T-helper 2 cell (primary cell): ENCODE measurements at places on chromosomes 3 and 15.

DNA sequence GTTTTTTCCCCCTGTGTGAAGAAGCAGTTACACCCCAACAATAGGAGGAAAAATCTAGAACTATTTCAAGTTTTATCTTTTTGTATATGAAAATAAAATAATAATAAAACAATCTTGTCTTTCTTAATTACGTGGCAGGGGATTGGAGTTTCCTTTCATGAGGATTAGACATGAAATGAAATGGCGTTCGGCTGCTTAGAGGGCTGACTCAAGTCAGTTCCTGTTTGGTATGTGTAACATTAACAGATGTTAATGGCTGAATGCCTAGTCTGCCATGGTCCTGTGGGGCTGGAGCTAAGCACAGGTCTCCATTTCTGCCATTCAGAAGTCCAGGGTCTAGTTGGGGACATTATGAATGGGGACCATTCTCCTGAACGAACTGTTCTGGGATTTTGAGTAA lies 3.1 kb upstream of the EXOG start:
- no peak for DNase-seq

GRCh38 chr3:116256843-116257485 lies 188.3 kb downstream of the LSAMP start:
- no peak for DNase-seq

GRCh38 chr3:19972054-19972453 lies 25.2 kb downstream of the RAB5A start:
- DNase-seq: no peak

GRCh38 chr15:66164788-66165187 lies 88.8 kb downstream of the MEGF11 start:
- no peak for DNase-seq

- no peak for DNase-seq
Measured at GRCh38 chr3:113147681-113148261, 63.6 kb upstream of the BOC start.

DNA sequence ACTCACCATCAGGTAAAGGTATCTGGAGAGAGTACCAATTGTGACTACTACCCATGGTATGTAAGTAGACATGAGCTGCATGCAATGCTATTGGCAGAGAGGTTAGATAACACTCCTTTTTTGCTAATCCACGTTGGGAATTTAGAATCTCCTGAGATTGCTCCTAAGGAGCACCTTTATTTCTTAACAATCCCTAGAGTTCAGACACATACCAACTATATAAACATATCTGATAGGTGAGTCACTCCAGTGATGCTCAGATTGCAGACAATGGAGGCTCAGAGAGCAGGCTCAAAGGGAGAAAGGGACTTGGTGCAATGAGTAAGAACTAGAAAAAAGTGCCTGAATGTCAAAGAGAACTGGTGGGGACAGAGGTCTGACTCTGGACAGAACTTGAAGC lies 47.0 kb upstream of the LRRFIP2 start:
- no peak for DNase-seq

- no peak for DNase-seq
Measured at GRCh38 chr3:167762296-167762695, 26.8 kb downstream of the SERPINI1 start.

GRCh38 chr3:178526291-178526690 lies 9.9 kb upstream of the KCNMB2 start:
- no peak for DNase-seq

- DNase-seq: no peak
Measured at GRCh38 chr3:159583662-159584061, 405.0 kb upstream of the IL12A start.

- no peak for DNase-seq
Measured at GRCh38 chr3:177733233-177733632, 536.0 kb upstream of the TBL1XR1 start.

- DNase-seq: no peak
Measured at GRCh38 chr3:63779227-63779626, 39.9 kb upstream of the C3orf49 start.

DNA sequence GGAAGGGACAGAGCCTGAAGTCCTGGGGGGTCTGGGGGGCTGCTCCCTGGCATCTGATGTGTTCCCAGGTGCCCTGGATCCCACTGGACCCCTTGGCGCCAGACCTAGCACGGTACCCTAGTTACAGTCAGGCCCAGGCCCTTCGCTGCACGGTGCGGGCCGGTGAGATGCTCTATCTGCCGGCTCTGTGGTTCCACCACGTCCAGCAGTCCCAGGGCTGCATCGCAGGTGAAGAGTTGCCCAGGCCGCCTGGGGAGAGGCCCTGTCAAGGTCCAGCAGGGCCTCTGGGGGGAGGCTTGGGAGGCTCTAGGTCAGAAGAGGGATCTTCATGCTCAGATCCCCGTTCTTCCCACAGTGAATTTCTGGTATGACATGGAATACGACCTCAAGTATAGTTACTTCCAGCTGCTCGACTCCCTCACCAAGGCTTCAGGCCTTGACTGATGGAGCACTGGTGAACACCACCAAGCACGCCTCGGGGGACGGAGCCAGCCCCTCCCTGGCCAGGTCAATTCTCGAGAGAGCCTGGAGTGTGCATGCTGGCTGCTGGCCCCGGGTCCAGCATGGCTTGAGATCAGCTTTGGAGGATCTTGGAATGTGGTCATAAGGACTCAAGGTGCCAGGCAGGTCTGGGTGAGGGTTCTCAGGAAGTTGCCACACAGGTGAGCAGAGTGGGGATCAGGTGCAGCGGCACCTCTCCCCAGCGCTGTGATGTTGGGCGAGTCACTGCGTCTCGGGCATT lies 1.8 kb upstream of the PLA2G4B start:
- DNase-seq: no peak

- no peak for DNase-seq
Measured at GRCh38 chr15:78061963-78062427, 15.5 kb downstream of the TBC1D2B start.
